ENCODE measurements at places on chromosomes 6 and 20. TPM values are rescaled to one million over a fixed set of nuclear protein-coding genes. Genes with fewer than 3 reads are reported as not detected.

Gene RBBP8NL
- polyA plus RNA-seq, result not detected

Gene FAM83C
- polyA plus RNA-seq, result not detected

Gene RNF144B
- 0.60 TPM for polyA plus RNA-seq

Gene BYSL
- polyA plus RNA-seq, result 30.7 TPM

Gene PARD6B
- polyA plus RNA-seq, result 20.4 TPM

Gene COL9A1
- polyA plus RNA-seq, result 20.6 TPM

Gene WDR46
- polyA plus RNA-seq, result 46.3 TPM

Gene PACRG
- polyA plus RNA-seq, result 3.7 TPM

Gene TDP2
- polyA plus RNA-seq, result 68.7 TPM

Gene CDSN
- polyA plus RNA-seq, result not detected

Gene ARMC2
- polyA plus RNA-seq, result 4.0 TPM

Gene DEFB116
- not detected for polyA plus RNA-seq

Gene FOXA2
- not detected for polyA plus RNA-seq

Gene MAP1LC3A
- 29.7 TPM for polyA plus RNA-seq

Gene UST
- polyA plus RNA-seq, result 6.5 TPM

Gene EDN1
- polyA plus RNA-seq, result 1.2 TPM

Gene F13A1
- polyA plus RNA-seq, result 1.3 TPM

Gene SYNDIG1
- polyA plus RNA-seq, result 0.39 TPM

Gene RWDD1
- polyA plus RNA-seq, result 70.7 TPM

Gene EFHC1
- polyA plus RNA-seq, result 31.8 TPM

Gene LY6G6D
- not detected for polyA plus RNA-seq

Gene LINC00237
- not detected for polyA plus RNA-seq

Gene MACROD2
- 9.3 TPM for polyA plus RNA-seq

Gene BPIFB1
- polyA plus RNA-seq, result not detected

Gene NOX3
- not detected for polyA plus RNA-seq

Gene HEY2
- polyA plus RNA-seq, result 166 TPM

Gene FLRT3
- polyA plus RNA-seq, result 6.3 TPM

Gene SPTLC3
- 3.2 TPM for polyA plus RNA-seq

Gene C6orf15
- polyA plus RNA-seq, result not detected

Gene GSTA4
- 170 TPM for polyA plus RNA-seq

Gene APMAP
- 81.2 TPM for polyA plus RNA-seq

Gene SNAI1
- 7.8 TPM for polyA plus RNA-seq

Gene SLC22A3
- not detected for polyA plus RNA-seq

Gene SLC22A1
- polyA plus RNA-seq, result not detected

Gene SLC2A10
- 7.8 TPM for polyA plus RNA-seq

Gene EBF4
- polyA plus RNA-seq, result 28.4 TPM

Gene HLA-DMB
- polyA plus RNA-seq, result not detected

Gene ERVFRD-1
- polyA plus RNA-seq, result not detected

Gene PGC
- polyA plus RNA-seq, result not detected

Gene LGSN
- not detected for polyA plus RNA-seq

Gene PDYN
- 1.2 TPM for polyA plus RNA-seq

Gene SLC2A4RG
- polyA plus RNA-seq, result 58.0 TPM

Gene GABRR1
- polyA plus RNA-seq, result not detected

Gene CMTR1
- polyA plus RNA-seq, result 41.2 TPM

Gene EYA4
- 0.06 TPM for polyA plus RNA-seq
